Stimulated activated CD8-positive, alpha-beta memory T cell treated with anti-CD3 and anti-CD28 coated beads, Interleukin-12 subunit alpha, Interleukin-12 subunit beta, amount 100 ng/mL, for 4 hours (primary cell): ENCODE measurements at places on chromosomes 2 and 18.
A peak's percentile ranks its signal among the peaks of the same experiment; 100 is the strongest.

DNA sequence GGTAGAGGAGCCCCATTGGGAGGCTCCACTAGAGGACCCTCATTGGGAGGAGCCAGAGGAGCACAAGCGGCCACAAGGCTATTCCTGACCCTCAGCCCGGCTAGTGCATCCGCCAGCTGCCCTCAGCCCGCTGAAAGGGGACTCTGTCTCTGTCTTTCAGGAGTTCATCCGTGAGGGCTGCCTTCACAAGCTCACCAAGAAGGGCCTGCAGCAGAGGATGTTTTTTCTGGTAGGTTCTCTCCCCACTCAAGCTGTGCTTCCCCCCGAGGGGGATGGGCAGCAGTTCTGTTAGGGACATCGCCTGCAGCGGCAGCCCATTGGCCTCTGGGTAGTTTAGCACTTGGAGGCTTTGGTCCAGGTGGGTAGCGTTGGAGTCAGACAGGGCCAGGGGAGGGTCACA, 25.1 kb downstream of the STK25 start:
- no peak for DNase-seq

DNA sequence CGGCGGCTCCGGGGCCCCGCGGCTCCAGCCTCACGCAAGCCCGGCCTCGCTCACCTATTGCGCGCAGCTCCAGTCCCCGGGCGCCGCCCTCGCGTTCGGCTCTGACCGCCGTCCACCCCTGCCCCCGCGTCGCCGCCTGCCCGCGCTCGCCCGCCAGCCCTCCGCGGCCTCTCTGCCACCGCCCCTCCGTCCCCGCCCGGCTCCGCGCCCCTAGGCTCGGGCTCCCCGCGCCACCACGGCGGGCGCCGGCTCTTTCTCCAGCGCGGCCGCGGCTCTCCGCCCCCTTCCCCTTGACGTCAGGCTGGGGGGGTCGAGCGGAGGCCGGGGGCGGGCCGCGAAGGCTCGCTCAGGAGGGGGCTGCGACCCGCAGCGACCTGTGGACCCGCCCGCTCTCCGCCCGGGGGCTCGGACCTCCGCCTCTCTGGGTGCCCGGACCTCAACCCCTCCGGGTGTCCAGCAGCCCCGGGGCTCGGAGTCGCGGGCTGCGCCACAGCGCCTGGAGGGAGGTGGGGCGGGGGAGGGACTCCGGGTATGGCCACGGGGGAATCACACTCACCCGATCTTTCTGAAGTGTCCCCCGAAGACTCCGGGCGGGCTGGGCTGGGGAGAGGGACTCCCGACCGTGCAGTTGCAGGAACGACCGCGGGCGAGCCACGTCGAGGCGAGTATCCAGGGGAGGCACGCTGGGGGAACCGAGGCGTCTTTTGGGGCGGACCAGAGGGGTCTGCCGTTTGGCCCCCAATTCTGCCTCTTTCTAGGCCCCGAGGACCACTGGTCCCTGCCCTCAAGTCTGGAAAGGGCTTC, at the start of gene SEMA4C:
Gene SEMA4C (minus strand): TSS at position 259 of the 804 bp plus-strand sequence. CDS start 2,194 bp downstream, outside the sequence.
- peak; percentile 56 for DNase-seq

DNA sequence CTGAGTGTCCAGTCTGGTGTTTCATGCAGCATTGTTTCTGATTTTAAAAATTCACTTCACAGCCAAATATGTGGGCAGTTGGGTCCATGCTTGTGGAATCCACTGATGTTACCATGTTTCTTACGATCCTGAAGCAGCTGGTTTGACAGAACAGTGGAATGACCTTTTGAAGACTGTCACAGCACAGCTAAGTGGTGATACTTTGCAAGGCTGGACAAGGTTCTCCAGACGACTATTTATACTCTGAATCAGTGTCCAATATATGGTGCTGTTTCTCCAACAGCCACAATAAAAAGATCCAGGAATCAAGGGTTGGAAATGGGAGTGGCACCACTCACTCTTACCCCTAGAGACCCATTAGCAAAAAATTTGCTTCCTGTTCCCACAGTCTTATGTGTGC, 577.4 kb upstream of the RAB6C start:
- no peak for DNase-seq

DNA sequence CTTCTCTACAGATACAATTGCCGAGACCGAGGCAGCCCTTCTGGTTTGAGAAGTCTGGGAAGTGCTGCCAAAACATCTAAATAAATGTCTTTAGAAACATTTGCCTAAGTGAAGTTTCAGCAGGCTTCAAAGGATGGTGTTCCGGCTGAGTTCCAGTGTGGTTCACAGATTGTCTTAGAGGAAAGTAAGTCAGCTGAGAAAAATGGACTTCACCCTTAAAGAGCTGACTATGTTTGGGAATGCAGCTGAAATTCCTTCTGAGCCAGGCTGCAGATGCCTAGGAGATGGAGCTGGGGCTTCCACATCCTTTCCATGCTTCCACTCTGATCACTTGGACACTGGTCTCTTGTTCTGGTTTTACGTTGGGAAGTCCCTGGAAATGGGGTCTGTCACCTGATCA, 83.6 kb downstream of the FHOD3 start:
- no peak for DNase-seq

GRCh38 chr2:50126845-50127244, 905.1 kb downstream of the NRXN1 start:
- DNase-seq: no peak

- DNase-seq: no peak
These were observed 99.0 kb downstream of the HS1BP3 start for GRCh38 chr2:20551945-20552328.

DNA sequence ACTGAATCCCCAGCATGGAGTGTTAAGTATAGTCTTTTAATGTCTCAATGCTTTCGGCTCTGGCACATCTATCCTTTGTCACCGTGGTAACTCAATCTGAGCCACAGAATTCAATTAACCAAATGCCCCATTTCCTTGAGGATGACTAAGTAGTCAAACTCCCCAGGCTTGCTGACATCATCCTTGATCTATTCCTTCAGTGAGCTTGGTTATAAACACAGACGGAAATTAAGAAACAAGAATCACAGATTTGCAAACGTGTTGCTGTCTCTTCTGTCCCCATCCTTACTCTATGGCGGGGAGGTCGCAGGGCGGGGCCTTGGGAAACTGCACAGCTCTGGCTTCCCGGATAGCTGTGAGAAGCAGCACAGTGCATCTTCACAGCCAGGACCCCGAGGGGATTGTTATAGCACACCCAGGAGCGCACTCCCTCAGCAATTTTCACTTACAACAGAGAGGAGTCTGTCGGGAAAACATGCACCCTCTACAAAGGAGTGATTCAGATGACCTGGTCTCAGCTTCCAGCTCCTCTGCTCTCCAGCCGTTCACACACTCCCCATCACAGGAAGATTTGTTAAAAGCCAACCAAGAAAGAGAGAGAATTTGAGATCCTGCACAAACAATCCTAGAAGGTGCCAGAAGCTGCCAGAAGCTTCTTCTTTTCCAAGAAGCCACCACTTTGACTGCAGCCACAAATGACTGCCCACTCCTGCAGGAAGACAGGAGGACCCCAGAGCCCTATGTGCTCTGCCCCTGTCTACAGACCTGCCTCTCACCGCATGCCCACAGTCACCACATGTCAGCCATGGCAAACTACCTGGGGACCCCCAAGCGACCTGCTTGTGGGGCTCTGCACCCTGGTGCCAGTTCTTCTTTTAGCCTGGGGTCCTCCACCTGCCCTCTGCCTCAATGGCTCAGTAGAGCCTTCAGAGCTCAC, 44.9 kb upstream of the YWHAQ start:
- DNase-seq: no peak

GRCh38 chr2:237501892-237502513, 15.0 kb downstream of the MLPH start:
- no peak for DNase-seq

- no peak for DNase-seq
These were observed 473.5 kb downstream of the RIT2 start for GRCh38 chr18:42641996-42642395.
